ENCODE measurements at places on chromosomes 2 and 18. TPM values are rescaled to one million over a fixed set of nuclear protein-coding genes. Genes with fewer than 3 reads are reported as not detected.

DNA sequence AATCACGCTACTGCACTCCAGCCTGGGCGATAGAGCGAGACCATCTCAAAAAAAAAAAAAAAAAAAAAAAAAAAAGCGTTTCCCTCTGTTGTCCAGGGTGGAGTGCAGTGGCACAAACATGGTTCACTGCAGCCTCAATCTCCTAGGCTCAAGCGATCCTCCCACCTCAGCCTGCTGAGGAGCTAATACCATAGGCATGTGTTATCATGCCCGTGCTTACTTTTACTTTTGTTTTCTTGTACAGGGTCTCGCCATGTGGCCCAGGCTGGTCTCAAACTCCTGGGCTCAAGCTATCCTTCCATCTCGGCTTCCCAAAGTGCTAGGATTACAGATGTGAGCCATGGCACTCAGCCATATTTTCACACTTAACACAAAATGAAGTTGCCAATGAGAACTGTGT lies 37.5 kb downstream of the PSME4 start:
- no peaks in the 10 kb centered on the region for H3K27me3 ChIP-seq
- no peaks in the 10 kb centered on the region for H3K4me1 ChIP-seq
- no peak overlapping the region for H3K27ac ChIP-seq
- no peak for DNase-seq
- H3K36me3 ChIP-seq = peaks cover 20% of the 10 kb centered on the region
- no peak overlapping the region for H3K4me3 ChIP-seq

GRCh38 chr2:105834931-105835330 lies 90.2 kb downstream of the NCK2 start:
- no peak for DNase-seq
- peaks cover 6% of the 10 kb centered on the region for H3K4me1 ChIP-seq
- no peaks in the 10 kb centered on the region for H3K27me3 ChIP-seq
- no peaks in the 10 kb centered on the region for H3K36me3 ChIP-seq
- no peak overlapping the region for H3K4me3 ChIP-seq

DNA sequence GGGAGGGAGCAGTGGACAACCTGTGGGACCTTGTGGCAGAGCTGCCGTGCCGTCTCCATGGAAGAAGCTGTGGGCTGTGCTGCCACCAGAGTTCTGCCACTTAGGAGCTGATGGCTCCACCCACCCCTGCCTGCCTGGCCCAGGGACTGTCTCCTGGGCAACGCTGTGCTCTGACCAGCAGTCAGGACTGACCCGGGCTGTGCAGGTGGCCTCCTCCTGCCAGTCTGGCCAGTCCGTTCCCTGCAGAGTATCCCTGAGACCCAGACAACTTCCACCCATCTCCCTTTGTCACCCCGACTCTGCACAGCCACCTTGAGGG lies 12.8 kb downstream of the ASIC4 start:
- no peak overlapping the region for H3K27ac ChIP-seq
- no peak overlapping the region for H3K4me3 ChIP-seq
- no peak for DNase-seq
- H3K4me1 ChIP-seq = peaks cover 23% of the 10 kb centered on the region
- no peaks in the 10 kb centered on the region for H3K36me3 ChIP-seq
- no peaks in the 10 kb centered on the region for H3K27me3 ChIP-seq

Gene FAM228A
- total RNA-seq = 0.92 TPM

DNA sequence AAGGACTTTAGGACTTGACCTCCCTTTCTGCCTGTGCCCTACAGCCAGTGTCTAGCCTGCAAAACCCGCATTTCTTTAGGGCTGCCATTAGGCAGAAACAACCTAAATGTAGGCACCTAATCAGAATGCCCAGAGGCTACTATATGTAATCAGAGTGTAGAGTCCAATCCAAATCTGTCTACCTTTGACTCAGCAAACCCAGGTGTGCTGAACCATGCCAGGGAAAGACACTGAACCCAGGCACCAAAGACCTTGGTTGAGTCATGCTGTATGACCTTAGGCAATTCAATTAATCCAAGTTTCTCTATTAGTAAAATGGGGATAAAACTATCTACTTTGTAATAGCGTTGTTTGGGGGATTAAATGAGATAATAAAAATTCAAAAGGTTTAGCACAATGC lies 20.7 kb downstream of the CAPN14 start:
- DNase-seq = no peak
- H3K27ac ChIP-seq = no peak overlapping the region
- no peak overlapping the region for H3K4me3 ChIP-seq
- H3K36me3 ChIP-seq = no peaks in the 10 kb centered on the region
- H3K4me1 ChIP-seq = no peaks in the 10 kb centered on the region
